Stimulated activated CD4-positive, alpha-beta T cell treated with anti-CD3 and anti-CD28 coated beads, Interleukin-15, amount 100 ng/mL, for 48 hours (primary cell): ENCODE measurements at places on chromosomes 1 and 21.

DNA sequence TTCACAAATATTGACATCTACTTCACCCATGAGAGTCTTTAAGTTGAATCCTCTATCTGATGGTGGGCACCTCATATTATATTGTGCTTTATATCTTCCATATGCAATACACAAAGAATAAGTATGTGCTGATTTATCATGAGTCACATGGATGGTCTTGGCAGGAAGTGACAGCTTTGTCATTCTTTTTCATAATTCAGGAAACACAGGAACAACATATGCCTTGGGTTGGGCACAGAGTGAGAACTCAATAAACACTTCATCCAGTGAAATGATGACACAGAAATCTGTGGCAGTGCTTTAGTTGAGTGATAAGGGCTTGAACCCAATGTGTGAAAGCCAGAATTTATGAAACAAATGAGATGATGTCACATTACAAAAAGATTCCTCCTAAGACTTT, 41.2 kb downstream of the GADD45A start:
- no peak for DNase-seq

- DNase-seq = no peak
These were observed 15.3 kb downstream of the ARPC5 start for GRCh38 chr1:183620311-183620710.

GRCh38 chr1:192610112-192610889, 25.6 kb upstream of the RGS13 start:
- DNase-seq = no peak

- DNase-seq = no peak
These were observed 51.0 kb downstream of the KIAA0319L start for GRCh38 chr1:35505911-35506798.

- no peak for DNase-seq
These were observed 87.4 kb downstream of the DMRTB1 start for GRCh38 chr1:53546409-53547155.

- DNase-seq = peak; percentile 65
These were observed 2.7 kb downstream of the TMEM200B start for GRCh38 chr1:29120947-29121485.
